Stimulated activated naive B cell treated with anti-CD40 and anti-IgM and Interleukin-4, amounts not matched to agents 10 μg/mL and 1 μg/mL and 100 μg/mL, for 72 hours (primary cell): ENCODE measurements at places on chromosomes 13 and 19.

DNA sequence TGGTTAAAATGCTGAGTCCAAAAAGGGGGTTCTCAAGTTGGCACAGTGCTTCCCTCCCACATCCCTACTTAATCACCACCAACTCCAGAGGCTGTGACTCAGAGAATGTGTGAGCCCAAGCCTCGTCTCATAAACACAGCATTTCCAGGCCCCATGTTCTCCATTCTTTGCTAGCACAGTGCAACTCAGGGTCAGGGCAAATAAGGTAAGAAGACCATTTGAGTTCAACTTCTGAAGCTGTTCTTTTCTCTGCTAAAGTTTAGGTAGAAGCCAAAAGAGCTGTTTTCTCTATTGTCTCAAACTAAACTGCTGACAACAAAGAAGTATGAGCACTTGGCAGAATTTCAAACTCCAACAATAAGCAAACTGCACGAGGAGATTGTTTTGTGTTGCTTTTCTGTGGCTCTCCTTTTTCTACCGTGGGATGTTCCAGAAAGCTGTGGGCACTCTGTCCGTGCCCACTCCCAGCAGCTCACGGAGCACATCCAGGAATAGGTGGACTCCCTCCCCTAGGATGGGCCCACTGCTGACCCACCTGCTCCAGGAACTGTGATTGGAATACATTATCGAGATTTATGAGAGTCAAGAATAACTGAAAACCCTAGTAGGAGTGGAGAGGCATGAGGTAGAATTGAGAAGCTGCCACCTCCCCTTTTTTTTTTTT is 494.3 kb downstream of the COG6 start:
- DNase-seq, result no peak

GRCh38 chr19:48619692-48620585 is 633 bp downstream of the SPHK2 start:
- no peak for DNase-seq

DNA sequence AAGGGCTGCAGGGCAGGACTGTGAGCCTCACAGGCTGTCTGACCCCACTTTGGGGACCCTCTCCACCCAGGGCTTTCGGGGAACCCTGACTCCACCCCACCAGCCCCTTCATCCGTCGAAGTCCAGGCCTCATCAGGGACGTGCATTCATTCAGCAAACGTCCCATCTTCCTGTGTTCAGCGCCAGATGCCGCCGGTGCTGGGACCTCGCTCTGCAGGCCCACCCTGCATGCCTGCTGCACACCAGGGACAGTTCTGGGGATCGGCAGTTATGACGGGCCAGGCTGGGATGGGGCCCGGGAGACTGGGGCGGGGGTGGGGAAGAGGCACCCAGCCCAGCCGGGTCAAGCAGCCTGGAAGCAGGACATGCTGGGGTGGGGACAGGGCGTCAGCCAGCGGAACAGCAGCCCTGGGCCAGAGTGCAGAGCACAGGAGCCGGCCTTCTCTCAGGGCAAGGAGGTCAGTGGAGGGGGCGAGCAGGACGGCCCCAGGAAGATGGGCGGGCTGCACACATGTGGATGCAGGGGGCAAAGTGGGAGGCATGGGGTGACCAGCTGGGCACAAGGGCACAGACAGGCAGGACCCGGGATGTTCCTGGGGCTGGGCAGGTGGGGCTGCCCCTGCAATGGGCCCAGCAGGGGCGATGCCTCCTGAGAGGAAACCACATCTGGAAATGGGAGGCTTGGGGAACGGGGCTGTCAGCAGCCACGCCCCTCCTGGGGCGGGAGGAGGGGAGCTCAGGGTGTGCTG is 5.1 kb downstream of the GAMT start:
- no peak for DNase-seq

- no peak for DNase-seq
These were observed 9.7 kb downstream of the FUT2 start for GRCh38 chr19:48705431-48705830.

DNA sequence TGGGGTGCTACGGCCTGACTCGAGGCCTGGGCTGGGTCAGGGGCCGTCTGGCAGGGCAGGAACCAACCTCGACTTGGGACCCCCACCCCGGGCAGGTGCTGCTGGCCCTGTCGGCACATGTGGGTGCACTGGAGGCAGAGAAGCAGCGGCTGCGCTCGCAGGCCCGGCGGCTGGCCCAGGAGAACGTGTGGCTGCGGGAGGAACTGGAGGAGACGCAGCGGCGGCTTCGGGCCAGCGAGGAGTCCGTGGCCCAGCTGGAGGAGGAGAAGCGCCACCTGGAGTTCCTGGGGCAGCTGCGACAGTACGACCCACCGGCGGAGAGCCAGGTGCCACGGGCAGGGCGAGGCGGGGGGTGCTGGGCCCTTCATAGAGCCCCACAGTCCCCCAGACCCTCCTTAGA is 5.9 kb downstream of the KLC3 start:
- DNase-seq, result no peak

- no peak for DNase-seq
These were observed 4.9 kb upstream of the AMER2 start for GRCh38 chr13:25177012-25177411.

DNA sequence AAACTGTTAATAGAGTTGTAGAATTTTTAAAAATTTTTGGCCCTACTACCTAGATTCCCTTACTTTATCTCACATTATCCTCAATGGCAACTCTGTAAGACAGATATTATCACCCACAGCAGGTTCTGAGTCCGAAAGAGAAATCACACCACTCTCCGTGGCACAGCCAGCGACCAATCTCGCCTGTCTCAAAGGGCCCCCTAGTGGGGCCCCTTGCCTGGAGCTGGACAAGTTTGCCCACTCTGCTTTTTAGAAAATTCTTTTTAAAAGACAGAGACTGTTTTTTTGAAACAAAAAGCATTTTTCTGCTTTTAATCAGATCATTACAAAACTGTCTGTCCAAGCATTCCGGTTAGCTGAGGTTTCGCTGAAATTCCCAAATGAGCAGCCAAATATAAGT is 21.7 kb downstream of the PHF11 start:
- no peak for DNase-seq

DNA sequence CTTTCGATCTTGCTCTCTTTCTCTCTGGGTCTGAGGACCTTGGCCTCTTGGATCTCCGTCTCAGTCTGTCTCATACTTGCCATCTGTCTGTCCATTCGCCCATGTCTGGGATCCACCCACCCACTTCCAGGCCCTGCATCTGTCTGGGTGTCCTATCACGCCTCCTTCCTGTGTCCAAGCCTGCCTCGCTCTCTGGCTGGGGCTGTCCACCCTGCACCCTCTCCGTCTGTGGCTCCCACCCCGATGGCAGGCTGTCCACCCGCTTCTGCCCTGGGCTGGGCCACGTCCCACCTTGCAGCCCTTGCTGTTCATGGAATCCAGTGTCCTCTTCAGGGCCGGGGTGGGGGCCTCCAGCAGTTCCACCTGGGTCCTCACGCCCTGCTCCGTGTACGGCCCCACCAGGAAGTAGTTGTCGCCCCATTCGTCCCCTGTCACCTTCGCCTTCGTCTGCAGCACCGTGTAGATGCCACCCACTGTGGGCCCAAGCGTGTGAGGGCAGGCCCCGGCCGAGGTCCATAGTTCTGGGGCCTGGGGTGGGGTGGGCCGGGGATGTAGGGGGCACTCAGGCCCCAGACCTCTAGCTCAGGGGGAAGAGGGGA is 2.0 kb downstream of the GYS1 start:
- no peak for DNase-seq

GRCh38 chr13:43749503-43749902 is 37.3 kb downstream of the ENOX1 start:
- DNase-seq, result no peak
